Fibroblast of skin of left biceps (primary cell): ENCODE measurements at places on chromosomes 2 and 18.
A peak's percentile ranks its signal among the peaks of the same experiment; 100 is the strongest.

DNA sequence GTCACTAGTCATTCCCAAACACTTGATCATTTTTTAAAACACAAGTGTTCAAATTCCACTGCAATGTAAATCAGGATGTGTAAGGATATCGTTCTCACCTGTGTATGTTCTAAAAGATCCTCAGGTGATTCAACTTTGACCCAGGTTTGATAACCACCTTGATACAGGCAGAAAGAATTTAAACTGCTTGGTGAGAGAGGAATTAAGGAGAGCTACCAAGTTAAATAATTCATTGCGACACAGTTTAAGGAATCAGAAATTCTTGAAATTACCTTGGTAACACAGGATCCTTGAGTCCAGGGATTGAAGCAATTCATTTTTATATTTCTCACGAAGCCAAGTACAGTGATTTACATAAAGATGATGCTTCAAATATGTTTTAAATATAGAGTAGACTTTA is 80.7 kb upstream of the EHBP1 start:
- DNase-seq, result no peak

DNA sequence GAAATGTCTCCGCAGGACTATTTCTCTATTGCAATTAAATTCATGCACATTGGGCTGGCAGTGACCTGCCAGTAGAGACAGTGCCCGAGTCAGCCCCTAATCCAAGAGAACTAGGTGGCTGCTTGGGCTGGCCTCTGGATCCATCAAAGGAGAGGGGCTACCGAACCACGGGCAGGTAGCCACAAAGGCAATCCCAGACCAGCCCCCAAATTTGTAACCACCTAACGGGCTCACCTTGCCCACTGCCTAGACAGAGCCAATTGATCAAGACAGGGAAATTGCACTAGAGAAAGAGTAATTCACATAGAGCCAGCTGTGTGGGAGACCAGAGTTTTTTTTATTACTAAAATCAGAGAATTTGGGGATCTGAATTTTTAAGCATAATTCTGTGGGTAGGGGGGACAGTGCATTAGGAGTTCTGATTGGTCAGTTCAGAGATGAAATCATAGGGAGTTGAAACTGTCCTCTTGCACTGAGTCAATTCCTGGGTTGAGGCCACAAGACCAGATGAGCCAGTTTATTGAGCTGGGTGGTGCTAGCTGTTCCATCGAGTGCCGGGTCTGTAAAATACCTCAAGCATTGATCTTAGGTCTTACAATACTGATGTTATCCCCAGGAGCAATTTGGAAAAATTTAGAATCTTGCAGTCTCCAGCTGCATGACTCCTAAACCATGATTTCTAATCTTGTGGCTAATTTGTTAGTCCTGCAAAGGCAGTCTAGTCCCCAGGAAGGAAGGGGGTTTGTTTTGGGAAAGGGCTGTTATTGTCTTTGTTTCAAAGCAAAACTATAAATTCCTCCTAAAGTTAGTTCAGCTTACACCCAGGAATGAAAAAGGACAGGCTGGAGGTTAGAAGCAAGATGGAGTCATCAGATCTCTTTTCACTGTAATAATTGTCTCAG is 260.4 kb upstream of the SP5 start:
- DNase-seq, result no peak

- DNase-seq, result no peak
Observed at GRCh38 chr18:76161983-76162382, 333.1 kb downstream of the ZNF516 start.

DNA sequence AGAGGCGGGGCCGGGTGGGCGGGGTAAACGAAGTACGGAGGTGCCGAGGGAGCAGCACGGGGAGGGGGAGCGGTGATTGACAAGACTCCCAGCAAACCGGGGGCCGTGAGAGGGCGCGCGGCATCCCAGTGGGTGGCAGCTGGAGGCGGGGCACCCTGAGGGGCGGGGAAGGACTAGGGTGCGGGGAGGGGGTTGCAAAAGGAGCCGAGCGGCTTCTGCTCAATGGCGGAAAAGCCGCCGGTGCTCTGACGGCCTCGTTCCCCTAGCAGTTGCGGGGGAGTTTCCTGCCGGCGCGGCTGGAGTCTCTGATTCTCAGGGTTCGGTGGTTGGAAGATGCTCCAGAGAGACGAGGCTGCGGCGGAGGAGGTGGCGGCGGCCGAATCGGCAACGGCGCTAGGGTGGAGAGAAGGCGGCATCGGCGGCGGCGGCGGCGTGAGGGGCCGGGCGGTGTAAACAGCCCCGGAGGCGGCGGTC is at the start of gene PPM1B:
Gene PPM1B (plus strand): TSS at position 195 of the 474 bp plus-strand sequence. CDS start 32,325 bp downstream, outside the sequence.
- no peak for DNase-seq

DNA sequence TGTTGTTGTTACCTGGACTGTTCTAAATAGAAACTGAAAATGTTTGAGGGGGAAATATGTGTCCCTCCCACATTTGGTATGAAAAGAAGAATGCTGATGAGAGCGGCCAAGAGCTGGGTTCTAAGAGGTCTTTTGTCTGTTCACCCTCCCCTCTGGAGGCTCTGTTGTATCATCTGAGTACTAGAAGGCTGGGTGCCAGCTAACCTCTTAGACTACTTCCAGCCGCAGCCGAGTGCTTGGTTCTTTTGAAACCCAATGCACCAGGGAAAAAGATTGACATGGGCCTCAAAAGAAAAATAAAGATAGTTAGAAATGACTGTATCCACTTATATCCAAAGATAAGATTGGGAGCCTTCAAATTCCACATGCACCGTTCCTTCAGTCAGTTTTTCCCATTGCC is 255.9 kb downstream of the TXNL1 start:
- no peak for DNase-seq

DNA sequence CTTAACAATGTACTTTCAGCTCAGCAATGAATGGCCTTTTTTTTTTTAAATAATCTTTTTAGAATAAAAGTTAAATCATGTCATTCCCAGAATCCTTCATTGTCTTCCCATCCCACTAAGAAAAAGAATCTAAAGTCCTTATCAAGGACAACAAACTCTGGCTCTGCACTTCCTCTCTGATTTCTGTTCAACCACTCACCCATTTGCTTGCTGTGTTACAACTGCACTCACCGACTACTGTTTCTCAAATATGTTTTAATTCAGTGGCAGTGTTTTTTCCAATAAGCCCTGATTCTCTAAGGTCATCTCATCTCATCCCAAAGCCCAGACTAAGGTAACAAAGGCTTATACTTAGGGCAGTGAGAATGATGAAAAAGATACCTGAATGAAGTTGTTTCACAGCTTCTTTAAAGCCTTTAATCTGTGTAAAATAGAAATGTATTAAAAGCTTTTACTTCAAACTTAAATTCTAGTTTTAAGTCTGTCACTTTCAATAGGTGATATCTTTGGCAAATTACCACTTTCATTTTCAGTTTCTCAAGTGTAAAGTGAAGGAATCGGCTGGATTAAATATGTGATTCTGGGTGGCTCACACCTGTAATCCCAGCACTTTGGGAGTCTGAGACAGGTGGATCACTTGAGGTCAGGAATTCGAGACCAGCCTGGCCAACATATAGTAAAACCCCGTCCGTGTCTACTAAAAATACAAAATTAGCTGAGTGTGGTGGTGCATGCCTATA is 87.6 kb downstream of the RBBP8 start:
- no peak for DNase-seq

GRCh38 chr2:110860630-110861029 is 128.3 kb downstream of the ACOXL start:
- DNase-seq, result no peak

- no peak for DNase-seq
Observed at GRCh38 chr2:146608490-146608889, 1236.3 kb upstream of the ACVR2A start.

GRCh38 chr2:151959238-151959637 is 131.0 kb upstream of the ARL5A start:
- no peak for DNase-seq

- no peak for DNase-seq
Observed at GRCh38 chr2:241018051-241018891, 19.9 kb downstream of the SNED1 start.

- peak; percentile 95 for DNase-seq
Observed at GRCh38 chr2:38176619-38177021, 100.7 kb upstream of the CYP1B1 start.
